ENCODE measurements at places on chromosomes 2 and 18.

DNA sequence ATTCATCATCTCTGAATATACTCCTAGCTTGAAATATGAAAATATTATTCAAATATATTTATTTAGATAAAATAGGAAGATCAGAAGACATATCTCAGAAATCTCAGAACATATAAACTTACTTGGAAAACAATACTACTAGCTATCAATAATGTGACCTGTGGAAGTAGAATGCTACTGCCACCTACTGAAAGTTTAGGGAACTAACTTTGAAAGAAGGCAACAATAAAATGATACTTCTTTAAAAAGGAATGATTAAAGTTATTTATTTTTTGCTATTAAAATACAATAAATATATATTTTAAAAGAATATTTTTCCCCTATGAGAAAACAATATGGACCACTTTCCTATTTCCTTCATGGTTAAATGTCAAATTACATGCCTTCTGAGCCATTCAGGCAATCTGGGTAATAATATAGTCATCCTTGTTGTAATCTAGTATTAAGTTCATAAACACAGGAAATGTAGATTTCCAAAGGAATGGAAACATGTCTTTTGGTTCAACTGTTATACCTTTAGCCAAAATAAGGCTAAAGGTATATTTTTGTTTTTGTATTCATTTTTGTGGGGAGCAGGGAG is 26.0 kb downstream of the ACADL start:
- no peak for DNase-seq

DNA sequence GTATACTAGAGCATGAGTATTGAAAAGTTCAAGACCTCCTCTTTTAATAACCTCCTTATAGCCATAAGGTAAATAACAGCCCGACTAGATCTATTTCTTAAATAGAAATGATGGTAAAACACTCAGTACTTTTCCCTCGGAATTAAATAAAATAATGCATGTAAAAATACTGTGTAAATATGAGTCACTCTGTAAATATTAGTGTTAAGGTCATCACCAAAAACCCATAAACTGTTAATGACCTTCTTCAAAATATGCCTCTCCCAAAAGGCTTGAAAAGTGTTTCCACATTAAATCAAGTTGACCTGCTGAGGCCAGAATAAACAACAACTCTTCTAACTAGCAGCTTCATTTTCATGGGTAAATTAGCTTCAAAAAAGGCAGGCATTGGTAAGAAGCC is 25.3 kb upstream of the BZW1 start:
- DNase-seq = no peak

- DNase-seq = no peak
Observed at GRCh38 chr18:49456794-49457193, 3.7 kb downstream of the DYM start.

DNA sequence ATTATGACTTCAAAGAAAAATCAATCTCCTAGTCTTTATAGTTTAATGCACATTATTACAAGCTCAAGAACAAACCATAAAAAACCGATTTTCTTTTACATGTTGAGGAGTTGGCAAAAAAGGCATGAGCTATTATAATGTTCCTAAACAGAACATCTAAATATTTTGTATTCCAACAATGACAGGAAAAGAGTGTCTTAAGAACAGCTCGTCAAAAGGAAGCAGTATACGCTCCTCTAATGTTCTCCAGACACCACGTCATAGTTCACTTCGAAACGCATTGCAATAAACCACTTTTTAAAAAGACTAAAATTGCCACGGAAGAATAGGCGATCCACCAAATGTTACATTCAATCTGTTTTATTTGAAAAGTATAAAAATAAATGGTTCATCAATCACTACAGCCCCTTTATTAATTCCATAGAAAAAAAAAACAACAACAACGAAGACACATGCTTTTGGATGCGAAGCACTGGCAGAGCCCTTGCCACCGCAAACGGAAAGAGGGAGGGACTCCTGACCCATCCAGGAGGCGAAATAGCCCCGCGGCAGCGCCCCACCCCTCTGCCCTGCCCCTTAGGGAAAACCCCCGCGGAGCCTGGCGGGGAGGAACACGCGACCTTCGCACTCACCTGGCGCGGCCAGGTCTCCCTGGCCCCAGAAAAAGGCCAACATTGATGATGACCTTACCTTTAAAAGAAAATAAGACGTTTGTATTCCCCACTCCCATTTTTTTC is 45.8 kb downstream of the MBP start:
- no peak for DNase-seq

- DNase-seq = no peak
Observed at GRCh38 chr2:102021779-102022178, 30.0 kb downstream of the IL1R2 start.

GRCh38 chr2:236949089-236949905 is 136.4 kb upstream of the COPS8 start:
- DNase-seq = no peak

- no peak for DNase-seq
Observed at GRCh38 chr18:48862132-48862531, 88.6 kb downstream of the SMAD7 start.

DNA sequence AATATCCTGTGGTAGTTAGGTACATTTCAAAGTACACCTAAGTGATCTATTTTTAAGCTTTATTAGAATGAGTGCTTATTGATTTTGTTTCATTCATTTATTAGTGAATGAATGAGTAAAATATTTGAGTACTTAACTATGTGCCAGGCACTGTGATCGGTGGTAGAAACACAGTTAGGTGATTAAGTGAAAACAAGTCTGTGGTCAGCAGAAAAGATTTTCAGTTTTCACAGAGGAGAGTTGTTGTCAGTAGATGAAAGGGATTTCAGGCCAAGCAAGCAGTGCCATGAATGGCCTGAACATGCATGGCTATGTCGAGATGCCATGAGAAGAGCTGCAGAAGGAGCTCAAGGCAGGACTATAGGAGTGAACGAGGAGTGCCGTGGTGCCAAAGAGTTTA is 85.9 kb downstream of the SPTBN1 start:
- DNase-seq = no peak
